ENCODE measurements at places on chromosomes 16 and 17. TPM values are rescaled to one million over a fixed set of nuclear protein-coding genes. Genes with fewer than 3 reads are reported as not detected.

PLXDC1 gene
- total RNA-seq = 0.33 TPM

IGSF6 gene
- total RNA-seq = not detected

PIK3R5 gene
- not detected for total RNA-seq

NTN3 gene
- total RNA-seq = under 0.01 TPM

CLEC18C gene
- total RNA-seq = not detected

MPO gene
- total RNA-seq = not detected

DPEP2 gene
- not detected for total RNA-seq

ITGAD gene
- not detected for total RNA-seq

MYH2 gene
- not detected for total RNA-seq

RFWD3 gene
- 31.2 TPM for total RNA-seq

TP53TG3F gene
- total RNA-seq = not detected

DNAI2 gene
- total RNA-seq = not detected

FBXW10 gene
- 0.21 TPM for total RNA-seq

KCNG4 gene
- not detected for total RNA-seq

MLKL gene
- total RNA-seq = 3.3 TPM

FOXN1 gene
- not detected for total RNA-seq

CMTM2 gene
- total RNA-seq = not detected

ZDHHC1 gene
- total RNA-seq = 6.3 TPM

IL17C gene
- not detected for total RNA-seq

SDK2 gene
- 64.2 TPM for total RNA-seq

AURKB gene
- total RNA-seq = 22.1 TPM

MARVELD3 gene
- 13.2 TPM for total RNA-seq

MYO15A gene
- 0.67 TPM for total RNA-seq

NUP88 gene
- total RNA-seq = 71.4 TPM

MAF gene
- 27.0 TPM for total RNA-seq

SUPT6H gene
- 78.9 TPM for total RNA-seq

CACNA1H gene
- not detected for total RNA-seq

MYH1 gene
- not detected for total RNA-seq

ATAD5 gene
- 1.2 TPM for total RNA-seq

RBFOX1 gene
- total RNA-seq = not detected

ANKS4B gene
- not detected for total RNA-seq

SEZ6L2 gene
- total RNA-seq = 8.5 TPM

KRT25 gene
- not detected for total RNA-seq

KCNJ2 gene
- total RNA-seq = not detected

MT1A gene
- not detected for total RNA-seq

NOL3 gene
- total RNA-seq = 46.8 TPM

TRIM47 gene
- 17.5 TPM for total RNA-seq

B4GALNT2 gene
- total RNA-seq = 0.14 TPM

CENPV gene
- 5.5 TPM for total RNA-seq

Data from mammary epithelial cell (primary cell).